ENCODE measurements at places on chromosomes 2 and 18.
A peak's percentile ranks its signal among the peaks of the same experiment; 100 is the strongest.

- DNase-seq, result peak; percentile 81
These were observed 311.1 kb downstream of the NRXN1 start for GRCh38 chr2:50720697-50721315.

GRCh38 chr2:98027538-98027937 is 31.8 kb upstream of the TMEM131 start:
- DNase-seq, result no peak

DNA sequence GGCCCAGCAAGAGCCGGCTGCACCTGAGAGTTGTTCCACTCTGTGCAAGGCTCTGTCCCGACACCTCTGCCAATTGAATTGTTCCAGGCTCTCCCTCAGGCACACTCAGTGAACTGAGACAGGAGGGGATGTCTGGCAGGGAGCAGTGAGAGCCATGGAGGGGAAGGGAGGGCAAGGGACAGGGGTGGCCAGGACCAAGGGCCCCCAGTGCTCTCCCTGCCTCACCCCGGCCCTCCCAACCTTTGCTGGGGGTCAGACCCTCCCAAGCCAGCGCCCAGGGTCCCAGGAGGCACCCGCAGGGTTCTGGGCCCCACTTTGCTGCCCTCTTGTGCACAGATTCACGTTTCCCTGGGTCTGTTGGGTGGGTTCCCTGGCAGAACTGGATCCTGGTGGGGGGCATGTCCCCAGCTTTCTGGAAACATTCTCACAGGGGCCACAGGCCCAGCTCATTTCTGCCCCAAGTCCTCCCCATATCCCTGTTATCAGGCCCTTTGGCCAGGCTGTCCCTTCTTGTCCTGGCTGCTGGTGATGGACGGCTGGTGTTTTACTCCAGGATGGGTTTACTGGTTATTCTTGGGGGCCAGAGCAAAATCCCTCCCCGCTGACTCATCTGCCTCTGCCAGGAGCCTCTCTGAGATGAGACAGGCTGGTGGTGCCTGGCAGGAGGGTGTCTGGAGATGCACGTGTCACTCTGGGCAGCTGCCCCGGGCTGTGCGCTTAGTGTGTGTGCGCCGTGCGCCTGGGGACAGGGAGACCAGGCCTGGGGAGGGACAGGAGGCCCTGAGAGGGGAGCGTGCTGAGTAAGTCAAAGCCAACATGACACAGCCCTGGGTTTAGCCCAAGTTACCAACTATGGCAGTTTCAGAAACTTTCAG is 136.5 kb upstream of the CTDP1 start:
- DNase-seq, result no peak

- peak; percentile 43 for DNase-seq
These were observed 31.3 kb downstream of the NCK2 start for GRCh38 chr2:105775809-105776559.

DNA sequence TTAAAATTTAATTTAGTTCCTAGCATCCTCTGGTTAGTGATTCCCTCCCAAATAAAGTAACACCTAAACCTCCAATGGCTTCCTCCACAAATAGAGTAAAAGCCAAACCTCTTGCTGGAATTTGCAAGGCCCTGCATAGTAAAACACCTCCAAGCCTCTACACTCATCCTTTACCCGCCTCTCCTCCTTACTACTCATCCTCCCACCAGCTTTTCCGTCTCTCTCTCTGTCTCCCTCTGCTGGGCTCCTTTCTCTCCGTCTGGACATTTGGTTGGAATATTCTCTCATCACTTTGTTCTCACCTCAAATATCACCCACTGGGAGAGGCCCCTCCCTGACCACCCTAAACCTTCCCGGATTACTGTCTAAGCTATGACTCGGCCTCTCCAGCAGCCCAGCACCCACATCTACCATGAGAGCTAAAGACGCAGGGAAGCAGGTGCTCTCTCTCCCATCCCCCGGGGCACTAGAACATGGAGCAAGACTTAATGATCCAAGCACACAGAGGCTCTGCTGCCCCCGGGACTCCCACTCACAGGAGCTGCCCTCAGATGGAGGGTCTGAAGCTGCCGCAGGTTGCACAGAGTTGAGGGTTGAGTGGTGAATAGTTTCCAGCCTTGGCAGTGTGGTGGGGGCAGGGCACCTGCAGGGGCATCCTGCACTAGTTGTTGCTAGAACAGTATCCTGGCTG is 167.2 kb downstream of the FBXO15 start:
- DNase-seq, result peak; percentile 35

DNA sequence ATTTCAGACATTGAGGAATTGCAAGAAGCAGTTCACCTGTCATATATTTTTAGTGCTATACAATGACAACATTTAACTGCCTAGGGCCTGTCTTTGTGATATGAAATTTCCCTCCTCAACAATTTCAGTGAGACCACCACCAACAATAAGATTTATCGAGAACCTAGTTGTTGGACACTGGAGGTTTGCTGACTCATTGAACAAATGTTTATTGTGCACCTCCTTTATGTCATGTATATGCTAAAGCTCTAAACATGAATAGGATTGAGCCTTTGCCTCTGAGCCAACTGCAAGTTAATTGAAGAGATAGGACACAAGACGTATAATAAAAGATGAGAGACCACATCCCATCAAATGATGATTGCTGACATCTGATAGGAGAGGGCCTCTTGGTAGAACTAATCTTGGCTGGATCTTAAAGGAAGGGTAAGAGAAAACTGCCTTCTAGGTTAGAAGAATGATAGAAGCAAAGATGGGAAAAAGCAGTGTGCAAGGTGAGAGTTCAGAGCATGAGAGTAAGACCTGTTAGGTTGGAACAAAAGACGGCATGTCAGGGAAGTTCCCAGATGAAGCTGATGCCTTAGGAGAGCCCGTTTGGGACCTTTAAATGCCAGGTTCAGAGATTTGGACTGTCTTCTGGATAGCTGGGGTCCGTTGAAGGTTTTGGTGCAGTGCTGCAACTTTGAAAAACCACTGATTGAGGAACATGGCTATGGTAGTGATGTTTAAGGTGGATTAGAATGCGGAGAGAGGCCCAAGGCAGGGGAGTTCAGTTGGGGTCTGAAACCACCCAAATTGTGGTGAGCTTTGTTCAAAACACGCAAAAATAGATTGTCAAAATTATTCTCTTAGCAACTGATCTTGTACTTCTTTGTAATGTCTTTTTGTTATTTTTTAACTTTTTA is 133.0 kb upstream of the EML6 start:
- DNase-seq, result no peak

- DNase-seq, result no peak
These were observed 33.8 kb downstream of the MAP4K3 start for GRCh38 chr2:39403311-39403710.

DNA sequence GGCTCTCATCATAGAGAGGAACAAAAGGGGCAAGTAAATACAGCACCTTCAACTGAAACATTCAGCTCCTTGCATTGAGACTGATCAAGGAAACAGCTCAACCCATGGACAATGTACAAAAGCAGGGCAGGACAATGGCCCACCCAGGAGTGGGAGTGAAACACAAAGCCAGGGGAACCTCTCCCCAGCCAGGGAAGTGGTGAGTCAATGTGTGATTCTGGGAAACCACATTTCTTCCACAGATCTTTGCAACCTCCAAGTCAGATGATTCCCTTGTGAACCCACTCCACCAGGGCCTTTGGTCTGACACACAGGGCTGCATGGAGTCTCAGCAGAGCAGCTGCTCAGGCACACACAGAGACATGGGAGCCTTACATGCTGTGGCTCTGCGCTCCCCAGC is 294.5 kb downstream of the NR4A2 start:
- DNase-seq, result no peak

- peak; percentile 76 for DNase-seq
These were observed 12.0 kb upstream of the DARS1 start for GRCh38 chr2:135997380-135997779.

DNA sequence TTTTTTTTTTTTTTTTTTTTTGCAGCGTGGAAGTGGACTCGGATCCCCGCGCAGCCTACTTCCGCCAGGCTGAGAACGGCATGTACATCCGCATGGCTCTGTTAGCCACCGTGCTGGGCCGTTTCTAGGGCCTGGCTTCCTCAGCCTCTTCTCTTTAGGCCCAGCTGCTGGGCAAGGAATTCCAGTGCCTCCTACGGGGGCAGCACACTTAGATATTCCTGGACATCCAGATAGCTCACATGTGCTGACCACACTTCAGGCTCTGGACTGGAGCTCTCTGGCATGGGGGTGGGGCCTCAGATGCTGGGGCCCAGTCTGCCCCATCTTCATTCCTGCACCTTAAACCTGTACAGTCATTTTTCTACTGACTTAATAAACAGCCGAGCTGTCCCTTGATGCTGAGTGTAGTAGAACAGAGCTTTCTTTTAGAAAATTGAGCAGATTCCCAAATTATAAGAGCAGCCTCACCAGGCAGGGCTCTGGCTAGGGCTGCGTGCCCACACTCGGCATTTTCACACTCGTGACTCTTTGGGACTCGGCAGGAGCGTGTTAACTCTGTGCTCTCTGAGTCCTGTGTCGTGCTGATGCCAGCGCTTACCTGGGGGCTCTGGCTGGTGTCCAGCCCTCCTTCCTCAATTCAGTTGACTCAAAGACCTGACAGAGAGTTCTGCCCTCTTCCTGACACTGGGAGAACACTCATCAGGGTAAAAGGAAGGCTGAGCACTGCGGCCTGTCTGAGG is 19.3 kb downstream of the SLC30A3 start:
- DNase-seq, result no peak

DNA sequence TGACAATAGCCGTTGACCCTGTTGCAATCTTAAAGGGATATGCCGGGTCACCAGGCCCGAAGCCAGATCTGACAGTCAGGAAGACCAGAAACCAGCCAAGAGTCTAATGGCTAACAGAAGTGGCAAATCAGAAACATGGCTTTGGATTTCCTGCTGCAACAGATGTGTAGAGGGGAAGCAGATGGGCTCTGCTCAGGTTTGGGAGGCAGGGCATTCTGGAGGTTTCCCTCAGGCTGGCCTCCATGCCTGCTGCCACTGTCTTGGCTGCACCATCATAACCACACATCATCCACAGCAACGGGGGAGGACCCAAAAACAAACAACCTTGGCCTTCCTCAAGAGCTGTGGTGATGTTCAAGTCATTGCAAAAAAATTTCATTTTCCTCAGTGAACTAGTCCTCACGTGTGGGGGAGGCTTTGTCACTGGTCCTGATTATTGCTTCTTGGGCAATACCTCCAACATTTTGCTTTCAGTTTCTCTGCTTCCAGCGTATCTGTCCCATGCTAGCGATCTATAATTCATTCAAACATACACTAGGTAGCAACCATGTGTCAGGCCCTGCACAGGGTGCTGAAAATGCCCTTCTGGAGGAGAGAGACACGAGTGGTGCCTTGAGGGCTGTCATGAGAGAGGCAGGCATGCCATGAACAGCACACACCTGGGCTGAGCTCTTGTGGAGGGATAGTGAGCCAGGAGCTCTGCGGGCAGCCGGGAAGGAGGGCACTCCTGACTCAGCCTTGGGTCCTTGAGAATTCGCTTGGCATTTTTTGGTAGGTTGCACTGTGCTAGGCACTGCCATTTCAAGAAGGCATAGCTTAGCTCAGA is 48.2 kb upstream of the LGALSL start:
- no peak for DNase-seq

GRCh38 chr2:1755436-1756191 is 11.3 kb upstream of the PXDN start:
- DNase-seq, result no peak

GRCh38 chr18:55354795-55355194 is 233.2 kb downstream of the TCF4 start:
- DNase-seq, result no peak

- DNase-seq, result no peak
These were observed 598.8 kb downstream of the SUCLG1 start for GRCh38 chr2:83860320-83860719.

- no peak for DNase-seq
These were observed 4.5 kb upstream of the XRCC5 start for GRCh38 chr2:216104691-216105090.

DNA sequence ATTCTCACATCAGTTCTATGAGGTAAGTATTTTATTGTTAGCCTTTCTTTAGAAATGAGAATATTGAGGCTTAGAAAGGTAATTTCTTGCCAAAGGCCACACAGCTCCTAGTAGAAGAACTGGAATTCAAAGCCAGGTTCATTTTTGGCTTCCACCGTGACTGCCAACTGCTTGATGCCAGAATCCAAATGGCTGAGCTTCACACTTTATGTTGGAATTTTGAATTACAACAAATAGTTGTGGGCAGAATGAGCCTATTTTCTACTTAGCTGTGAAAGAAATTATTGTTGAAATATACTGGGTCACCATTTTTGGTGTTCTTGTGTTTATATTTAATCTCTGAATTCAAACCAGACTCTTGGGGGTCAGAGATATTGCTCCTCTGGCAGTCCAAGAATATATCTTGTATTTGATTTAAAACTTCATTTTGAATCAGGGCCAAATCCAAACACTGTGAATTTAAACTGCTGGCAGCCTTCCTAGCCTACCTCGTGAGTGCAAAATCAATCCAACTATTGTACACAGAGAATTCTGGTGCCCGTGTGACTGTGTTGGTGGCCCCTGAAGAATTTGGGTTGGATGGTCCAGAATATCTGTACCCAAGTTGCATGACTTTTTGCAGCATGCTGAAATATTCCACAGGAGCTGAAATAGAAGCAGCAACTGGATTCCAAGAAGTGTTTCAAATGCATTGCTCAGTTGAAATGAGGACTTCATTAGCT is 35.6 kb upstream of the LPIN1 start:
- DNase-seq, result no peak

DNA sequence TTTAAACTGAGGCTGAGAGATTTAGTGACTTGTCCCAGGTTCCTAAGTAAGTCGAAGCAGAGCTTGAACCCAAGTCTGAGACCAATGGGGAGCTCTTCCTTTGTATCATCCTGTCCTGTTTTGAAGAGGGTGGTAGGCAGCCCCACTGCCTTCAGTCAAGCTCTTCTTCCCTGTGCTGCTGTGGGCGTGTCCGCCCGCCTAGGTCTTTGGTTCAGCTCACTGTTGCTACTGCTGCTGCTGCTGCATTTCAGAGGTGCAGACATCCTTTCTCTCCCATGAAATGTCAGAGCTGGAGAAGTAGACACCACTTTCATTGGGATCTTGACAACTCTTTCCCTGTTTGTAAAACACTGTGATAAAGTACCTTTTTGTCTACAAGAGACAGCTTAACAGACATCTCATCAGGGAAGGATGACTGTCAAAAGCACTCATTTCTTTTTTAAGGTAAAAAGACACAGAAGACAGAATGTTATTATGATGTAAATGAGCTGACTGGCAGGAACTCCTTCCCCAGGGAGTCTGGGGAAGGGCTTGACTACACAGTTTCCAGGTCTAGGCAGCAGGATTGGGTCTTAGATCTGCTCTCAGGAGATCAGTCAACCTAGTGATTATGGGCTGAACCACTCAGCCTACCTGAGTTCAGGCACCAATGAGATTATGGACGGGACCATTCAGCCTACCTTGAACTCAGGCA is 91.7 kb upstream of the TRIB2 start:
- DNase-seq, result no peak

DNA sequence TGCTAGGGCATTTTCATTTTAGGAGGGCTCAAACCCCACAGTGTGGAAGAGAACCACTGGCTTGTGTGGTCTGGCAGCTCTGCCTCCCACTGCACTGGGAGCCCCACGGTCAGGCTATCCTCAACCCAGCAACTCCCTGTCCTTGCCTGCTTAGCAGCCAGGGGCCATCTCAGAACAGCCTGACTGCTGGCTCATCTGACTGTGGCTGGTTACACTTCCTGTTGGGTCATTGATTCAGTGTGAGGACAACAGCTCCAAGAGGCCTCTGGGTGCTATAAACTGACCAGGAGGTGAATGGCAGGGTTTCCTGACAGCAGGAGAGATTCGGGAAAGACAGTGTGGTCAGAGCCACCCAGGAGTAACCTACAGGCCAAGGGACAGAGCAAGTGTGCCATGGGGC is 40.1 kb downstream of the AMER3 start:
- DNase-seq, result no peak
